Suprapubic skin (tissue), 4 donors: ENCODE measurements at places on chromosomes 12 and 14.
A peak's percentile ranks its signal among the peaks of the same experiment; 100 is the strongest.

GRCh38 chr14:95609398-95609990 lies 74.6 kb downstream of the GLRX5 start:
- no peak for DNase-seq

DNA sequence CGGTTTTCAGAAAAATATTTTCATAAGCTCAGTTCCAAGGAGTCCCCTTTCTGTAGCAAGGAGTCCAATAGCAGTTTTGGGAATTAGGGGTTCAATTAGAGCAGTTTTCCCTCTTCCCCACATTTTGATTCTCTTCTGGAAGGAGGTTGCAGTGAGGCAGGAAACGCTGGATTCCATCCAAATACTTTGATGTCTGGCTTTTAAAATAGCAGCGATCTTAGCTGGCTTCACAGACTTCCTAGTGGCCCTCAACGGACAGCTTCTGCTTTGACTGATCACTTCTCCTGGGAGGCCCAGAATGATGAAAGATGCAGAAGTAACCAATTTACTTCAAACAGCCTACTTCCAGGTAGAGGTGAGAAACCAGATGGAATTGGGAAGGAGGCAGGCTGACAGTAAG lies 63.1 kb downstream of the C12orf75 start:
- no peak for DNase-seq

- DNase-seq, result no peak
Measured at GRCh38 chr14:36944307-36945010, 227.9 kb downstream of the SLC25A21 start.

- DNase-seq, result no peak
Measured at GRCh38 chr12:97223419-97223818, 239.2 kb upstream of the RMST start.

- DNase-seq, result peak; percentile 70
Measured at GRCh38 chr12:55933169-55933798, 2.3 kb downstream of the DGKA start.

DNA sequence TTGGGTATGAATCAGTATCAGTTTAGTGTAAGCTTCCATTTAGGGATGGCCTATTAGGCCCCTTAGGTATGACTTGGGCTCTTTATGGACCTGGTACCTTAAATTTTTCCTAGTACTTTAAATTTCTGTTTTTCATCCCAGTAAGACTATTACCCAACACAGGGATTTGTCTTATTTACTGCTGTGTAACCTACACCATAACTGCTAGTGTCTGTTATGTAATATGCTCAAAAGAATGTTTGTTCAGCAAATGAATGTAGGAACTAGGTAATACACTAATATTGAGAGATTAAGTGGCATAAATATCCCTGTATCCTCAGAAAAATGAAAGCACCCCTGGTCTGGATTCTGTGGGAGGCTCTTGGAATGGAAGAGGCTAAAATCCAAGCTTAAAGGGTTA lies 63.7 kb upstream of the YARS2 start:
- DNase-seq, result no peak

DNA sequence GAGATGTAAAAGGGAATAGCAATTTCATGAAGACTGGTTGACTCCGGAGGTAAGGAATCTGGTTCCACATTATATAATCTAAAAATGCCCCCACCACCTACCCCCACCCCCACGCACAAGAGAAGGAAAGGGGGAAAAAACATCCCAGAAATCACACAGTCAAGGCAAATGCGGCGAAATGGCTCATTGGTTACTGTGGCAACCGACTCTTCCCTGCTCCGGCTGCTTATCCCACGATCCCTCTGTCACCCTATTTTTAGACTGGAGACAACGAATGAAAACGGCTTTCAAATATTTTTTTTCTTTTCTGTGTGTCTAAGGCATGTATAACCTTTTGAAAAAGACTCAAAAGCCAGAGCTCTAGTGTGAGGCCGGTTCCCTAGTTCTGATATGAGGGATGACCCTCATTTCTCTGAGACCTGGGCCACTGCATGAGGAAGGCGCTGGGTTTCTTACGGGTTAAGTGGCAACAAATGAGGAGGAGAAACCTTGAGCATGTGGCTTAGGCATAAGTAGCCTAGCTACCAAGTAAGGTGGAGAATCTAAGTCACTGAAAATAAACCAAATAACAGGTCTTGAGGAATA lies 148.3 kb upstream of the GRIN2B start:
- no peak for DNase-seq

GRCh38 chr14:96268431-96269358 lies 12.7 kb downstream of the BDKRB1 start:
- peak; percentile 84 for DNase-seq

GRCh38 chr12:12171991-12172511 lies 94.8 kb downstream of the LRP6 start:
- DNase-seq, result no peak

GRCh38 chr14:78710963-78711362 lies 540.8 kb downstream of the NRXN3 start:
- no peak for DNase-seq

- no peak for DNase-seq
Measured at GRCh38 chr12:67474934-67475620, 173.5 kb upstream of the DYRK2 start.

- no peak for DNase-seq
Measured at GRCh38 chr14:77037938-77038568, 9.5 kb upstream of the IRF2BPL start.

DNA sequence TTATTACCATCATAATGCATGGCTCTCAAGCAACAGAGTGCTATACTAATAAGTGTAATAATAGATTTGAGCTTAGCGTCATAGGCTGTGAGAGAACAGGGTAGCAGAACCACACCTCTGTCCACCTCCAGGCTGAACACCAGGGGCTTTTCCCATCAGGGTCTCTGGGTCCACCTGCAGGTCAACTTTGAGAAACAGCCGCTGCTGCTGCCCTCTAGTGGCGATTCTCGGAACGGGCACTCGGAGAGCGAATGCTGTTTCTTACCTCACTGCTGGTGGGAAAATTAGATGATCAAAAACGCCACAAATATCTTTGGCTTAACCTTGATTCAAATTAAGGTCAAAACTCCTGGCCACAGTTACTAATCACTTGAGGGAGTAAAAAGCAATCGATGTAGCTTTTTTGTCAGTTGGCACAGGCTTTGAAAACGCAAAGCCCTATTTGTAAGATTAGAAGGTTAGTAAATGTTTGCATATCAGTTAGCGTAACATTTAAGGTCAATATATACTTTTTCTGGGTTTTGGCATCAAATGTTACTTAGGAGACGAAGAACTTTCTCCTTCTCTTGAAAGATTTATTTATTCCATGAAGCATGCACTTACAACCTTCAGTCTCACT lies 127.9 kb upstream of the TMEM132D start:
- no peak for DNase-seq

DNA sequence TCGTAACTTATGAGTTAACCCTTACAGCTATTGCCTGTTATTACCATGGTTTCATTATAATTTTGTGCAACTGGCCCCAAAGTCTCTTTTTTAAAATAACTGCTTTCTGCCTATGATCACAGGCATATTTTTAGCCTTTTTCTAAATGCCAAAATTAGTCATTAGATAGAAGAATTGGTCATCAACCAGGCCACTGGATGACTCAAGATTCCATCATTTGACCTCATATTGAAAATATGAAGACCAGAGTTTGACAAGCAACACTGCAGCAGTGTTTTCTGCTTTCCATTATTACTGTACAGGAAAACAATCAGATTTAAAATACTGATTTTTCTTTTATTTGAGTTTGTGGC lies 54.7 kb upstream of the OTOGL start:
- no peak for DNase-seq

GRCh38 chr12:21921436-21921835 lies 19.8 kb downstream of the ABCC9 start:
- no peak for DNase-seq

- DNase-seq, result no peak
Measured at GRCh38 chr14:76465664-76466063, 89.7 kb downstream of the ESRRB start.

DNA sequence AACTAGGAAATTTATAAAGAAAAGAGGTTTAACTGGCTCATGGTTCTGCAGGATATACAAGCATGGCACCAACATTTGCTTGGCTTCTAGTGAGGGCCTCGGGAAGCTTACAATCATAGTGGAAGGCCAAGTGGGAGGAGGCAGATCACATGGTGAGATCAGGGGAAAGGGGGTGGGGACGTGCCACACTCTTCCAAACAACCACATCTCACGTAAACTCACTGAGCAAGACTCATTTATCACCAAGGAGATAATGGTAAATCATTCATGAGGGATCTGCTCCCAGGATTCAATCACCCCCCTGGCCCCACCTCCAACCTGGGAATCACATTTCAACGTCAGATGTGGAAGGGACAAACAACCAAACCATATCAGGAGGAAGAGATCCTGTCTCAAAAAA lies 35.8 kb downstream of the NUMB start:
- DNase-seq, result no peak

GRCh38 chr12:21485998-21486397 lies 15.4 kb downstream of the RECQL start:
- no peak for DNase-seq

DNA sequence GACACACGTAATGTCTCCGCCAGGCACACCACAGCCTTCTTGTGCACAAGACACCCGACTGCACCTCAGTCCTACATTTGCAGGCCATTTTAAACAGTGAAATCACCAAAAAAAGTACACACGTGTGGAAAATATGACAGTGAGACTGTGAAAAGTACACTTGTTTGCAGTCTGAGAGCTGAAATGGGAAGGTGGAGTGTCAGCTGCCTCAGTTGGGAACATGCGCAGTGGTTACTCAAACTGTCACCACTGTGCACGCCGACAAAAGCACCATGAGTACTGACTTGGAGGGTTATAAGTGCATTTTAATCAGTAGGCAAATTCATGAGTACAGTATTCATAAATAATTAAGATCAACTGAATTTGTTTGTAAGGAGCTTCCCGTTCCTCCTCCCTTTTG lies 15.8 kb downstream of the VPS33A start:
- no peak for DNase-seq

- DNase-seq, result no peak
Measured at GRCh38 chr14:97306760-97307246, 509.6 kb downstream of the VRK1 start.

DNA sequence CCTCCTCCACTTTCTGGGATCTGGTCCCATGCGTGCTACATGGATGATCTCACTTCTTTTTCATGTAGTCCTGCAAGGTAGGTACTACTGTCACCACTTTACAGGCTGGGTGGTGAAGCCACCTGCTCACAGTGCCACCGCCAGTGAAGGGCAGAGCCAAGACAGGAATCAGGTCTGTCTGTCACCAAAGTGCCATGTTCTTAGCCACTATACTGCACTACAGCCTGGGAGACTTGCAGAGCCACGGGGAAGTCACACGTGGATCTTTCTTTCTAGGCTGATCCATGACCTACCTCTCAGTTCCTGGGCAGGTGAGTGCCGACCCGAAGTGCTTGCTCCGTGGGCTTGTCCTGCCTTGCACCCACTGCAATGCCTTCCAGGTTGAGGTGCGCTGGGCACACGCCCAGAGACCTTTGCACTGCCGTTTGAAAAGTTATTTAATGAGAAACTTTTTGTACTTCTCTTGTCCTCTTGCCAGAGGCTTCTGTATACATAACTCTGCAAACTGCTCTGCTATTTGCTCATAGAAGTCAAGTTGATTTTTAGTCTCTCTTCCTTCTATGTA lies 19.7 kb upstream of the CLMN start:
- DNase-seq, result no peak

- DNase-seq, result no peak
Measured at GRCh38 chr14:73249564-73250316, 12.4 kb downstream of the PAPLN start.

- DNase-seq, result no peak
Measured at GRCh38 chr12:1811948-1812291, 8.4 kb upstream of the LRTM2 start.

DNA sequence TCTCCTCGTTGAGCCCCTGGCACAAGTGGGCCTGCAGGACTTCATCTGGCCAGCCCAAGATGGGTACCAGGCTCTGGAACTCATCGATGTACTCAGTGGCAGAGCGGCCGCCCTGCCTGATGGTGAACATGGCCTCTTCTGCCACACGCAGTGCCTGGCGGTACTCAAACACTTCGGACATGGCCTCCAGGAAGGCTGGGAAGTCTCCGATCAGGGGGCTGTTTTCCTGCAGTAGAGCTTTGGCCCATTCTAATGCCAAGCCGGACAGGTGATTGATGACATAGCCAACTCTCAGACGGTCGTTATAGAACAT lies 19.8 kb downstream of the RTL1 start:
- no peak for DNase-seq

GRCh38 chr14:81277096-81277495 lies 56.3 kb upstream of the GTF2A1 start:
- DNase-seq, result no peak

GRCh38 chr12:29316752-29317151 lies 64.2 kb downstream of the ERGIC2 start:
- DNase-seq, result no peak

DNA sequence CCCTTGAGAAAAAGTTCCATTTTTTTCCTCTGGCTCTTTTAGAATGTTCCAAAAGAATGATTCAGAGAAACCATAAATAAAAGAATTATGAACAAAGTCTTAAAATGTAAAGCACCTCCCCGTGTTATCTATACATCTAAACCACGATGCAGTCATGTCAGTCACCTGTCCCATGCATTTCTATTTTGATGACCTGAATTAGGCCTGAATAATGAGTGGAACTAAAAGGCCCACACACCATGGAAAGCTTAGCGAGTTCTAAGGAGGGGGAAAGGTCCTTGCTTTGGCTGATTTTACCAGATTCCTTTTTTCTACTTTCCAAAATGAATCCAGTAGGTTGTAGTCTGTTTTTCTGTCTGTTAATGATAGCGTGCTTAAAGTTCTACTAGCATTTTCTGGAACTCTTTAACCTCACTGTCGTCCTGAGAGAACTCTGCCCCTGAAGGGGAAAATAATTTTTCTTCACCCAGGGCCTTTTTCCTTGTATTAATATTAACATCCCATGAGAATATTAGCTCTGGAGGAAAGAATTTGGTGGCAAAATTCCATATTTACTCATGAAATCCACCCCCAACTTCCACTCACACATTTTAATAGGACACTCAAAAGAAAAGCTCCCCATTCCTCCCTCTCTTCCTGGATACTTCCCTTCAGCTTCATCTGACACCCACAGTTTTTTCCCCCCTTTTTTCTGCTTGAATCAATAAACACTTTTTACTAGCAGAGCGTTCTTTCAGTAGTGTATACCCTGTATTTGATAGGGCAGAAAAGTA lies 266.3 kb upstream of the DIO2 start:
- no peak for DNase-seq

DNA sequence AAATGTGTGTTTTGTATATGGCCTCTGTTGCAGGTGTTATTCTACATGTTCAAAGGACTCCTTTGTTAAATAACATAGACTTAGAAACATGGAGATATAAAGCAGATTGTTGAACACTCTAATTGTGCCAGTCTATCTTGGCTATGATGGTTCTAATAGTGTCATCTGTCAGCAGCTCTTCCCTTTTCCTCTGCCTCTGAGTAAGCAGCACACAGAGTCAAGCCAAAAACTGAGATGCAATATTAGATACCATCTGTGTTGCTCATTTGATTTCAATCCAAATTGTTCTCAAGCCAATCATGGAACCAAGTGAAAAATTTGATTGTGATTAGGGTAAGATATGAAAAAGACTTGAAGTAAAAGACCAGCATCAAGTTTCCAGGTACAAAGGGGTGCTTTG lies 871.1 kb upstream of the MGAT4C start:
- DNase-seq, result no peak
